Right renal cortex interstitium (tissue), 3 donors: ENCODE measurements at places on chromosomes 3 and 15. TPM values are rescaled to one million over a fixed set of nuclear protein-coding genes. Genes with fewer than 3 reads are reported as not detected.

Gene CPLX3
- polyA plus RNA-seq = not detected

Gene SEMA3F
- polyA plus RNA-seq = 80.1 TPM

Gene ZNF774
- polyA plus RNA-seq = 4.7 TPM

Gene SKOR1
- polyA plus RNA-seq = 0.25 TPM

Gene TJP1
- 164 TPM for polyA plus RNA-seq

Gene SSR3
- 171 TPM for polyA plus RNA-seq

Gene ZNF620
- polyA plus RNA-seq = 11.0 TPM

Gene GALNT15
- 2.4 TPM for polyA plus RNA-seq

Gene CAPN3
- 24.6 TPM for polyA plus RNA-seq

Gene CYP1A2
- polyA plus RNA-seq = 0.18 TPM

Gene PRSS50
- polyA plus RNA-seq = 1.4 TPM

Gene MST1R
- 1.6 TPM for polyA plus RNA-seq

Gene WNT5A
- 44.3 TPM for polyA plus RNA-seq
